EH (cell line): ENCODE measurements at places on chromosomes 3 and 15.
A peak's percentile ranks its signal among the peaks of the same experiment; 100 is the strongest.

DNA sequence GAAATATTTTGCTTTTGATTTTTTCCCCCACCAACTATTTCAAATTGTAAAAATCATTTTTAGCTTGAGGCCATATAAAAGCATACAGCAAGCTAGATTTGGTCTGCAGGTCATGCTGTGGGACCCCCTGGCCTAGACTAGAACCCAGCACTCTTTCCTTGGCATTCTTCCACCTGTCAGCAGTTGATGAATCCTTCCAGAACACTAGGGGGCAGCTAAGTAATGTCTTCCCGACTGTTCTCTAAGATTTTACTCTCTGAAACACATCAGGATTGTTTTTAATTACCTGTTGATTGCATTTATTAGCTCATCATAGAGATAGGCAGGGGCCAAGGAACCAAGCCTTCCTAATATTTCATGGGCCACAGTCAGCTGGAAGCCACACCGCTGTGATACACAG is 174.5 kb downstream of the CACNA1D start:
- peak; percentile 22 for DNase-seq

DNA sequence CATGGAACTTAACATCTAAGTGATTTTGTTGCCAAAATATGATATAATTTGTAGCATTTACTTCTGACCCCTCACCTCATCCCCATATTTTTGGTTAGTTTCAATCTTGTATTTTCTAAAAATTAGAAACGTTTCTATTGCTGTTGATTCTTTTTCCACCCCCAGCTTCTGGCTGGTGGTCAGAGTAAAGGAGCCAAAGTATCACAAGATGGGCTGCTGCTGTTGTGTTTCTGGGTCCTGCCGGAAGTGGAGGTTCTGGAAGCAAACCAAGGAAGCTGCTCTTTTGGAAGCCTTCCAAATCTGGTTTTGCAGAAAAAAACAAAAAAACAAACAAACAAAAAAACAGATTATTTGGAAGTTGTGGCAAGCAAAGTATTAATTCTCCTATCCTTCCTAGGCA is 221.1 kb upstream of the P2RY1 start:
- no peak for DNase-seq

DNA sequence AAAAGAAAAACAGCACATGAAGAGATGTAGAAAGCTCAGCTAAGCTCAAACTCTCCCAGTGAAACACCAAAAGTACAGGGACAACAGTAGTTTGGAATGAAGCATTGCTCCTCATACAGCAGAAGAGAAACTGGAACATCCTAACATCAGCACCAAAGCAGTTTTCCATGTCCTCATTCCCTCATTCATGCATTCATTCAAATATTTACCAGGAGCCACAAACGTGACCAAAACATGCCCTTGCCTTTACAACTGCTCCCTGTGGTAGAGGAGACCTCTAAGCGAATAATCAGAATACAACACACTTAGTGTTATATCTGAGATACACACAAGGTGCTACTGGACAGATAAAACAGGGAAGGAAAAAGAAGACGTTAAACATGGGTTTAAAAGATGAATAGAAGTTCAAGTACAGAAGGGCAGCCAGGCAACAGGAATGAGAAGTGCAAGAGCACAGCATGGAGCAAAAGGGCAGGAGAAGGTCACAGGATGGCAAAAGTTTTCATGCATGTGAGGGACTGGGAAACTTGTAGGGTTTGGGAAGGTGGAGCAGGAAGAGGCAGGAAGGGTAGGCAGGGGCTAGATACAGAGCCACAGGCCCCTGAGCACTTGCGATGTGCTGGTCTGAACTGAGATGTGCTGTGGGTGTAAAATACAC is 58.5 kb upstream of the LMCD1 start:
- DNase-seq = no peak

DNA sequence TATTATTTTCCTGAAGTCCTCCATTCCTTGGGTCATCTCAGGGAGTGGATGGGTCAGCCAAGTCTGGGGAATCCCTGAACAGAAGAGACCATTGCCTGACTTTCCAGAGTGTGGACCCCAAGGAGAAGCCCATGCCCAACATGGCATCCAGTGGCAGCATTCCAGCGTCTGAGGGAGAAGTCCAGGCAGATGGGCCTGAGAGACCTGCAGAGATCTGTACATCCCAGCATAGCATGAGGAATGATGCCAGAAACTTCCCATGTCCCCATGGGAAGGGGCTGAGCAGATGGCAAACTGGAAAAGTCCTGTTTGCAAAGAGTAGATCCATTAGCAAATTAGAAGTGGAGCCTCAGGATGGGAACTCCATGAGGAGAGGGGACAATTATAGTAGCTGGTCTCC is 17.6 kb upstream of the COLQ start:
- DNase-seq = no peak

- peak; percentile 54 for DNase-seq
These were observed 212.5 kb downstream of the OSBPL10 start for GRCh38 chr3:31768479-31769125.

DNA sequence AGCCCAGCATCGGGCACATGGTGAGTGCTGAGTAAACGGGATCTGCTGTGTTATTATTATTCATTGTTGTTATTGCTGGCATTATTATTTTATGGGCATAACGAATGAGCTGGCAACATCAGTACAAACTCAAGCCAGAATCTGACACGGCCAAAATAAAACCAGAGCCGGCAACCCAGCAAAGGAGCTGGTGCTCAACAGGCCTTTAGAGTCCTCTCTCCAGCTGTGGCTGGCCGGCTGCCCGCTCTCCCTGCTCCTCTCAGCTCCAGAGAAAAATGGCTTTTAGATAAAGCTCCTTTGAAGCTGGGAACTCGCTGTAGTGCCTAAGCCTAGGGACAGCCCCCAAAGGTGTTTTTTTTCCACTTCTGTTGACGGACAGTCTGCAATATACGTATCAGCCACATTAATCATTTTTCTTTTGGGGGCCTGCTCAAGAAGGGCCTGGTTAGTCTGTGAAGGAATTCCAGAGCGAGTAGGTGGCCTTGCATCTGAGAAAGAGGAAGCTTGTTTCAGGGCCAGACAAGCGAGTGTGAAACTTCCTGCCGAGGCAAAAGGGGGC is 193.9 kb upstream of the UBE2E1 start:
- DNase-seq = peak; percentile 73

DNA sequence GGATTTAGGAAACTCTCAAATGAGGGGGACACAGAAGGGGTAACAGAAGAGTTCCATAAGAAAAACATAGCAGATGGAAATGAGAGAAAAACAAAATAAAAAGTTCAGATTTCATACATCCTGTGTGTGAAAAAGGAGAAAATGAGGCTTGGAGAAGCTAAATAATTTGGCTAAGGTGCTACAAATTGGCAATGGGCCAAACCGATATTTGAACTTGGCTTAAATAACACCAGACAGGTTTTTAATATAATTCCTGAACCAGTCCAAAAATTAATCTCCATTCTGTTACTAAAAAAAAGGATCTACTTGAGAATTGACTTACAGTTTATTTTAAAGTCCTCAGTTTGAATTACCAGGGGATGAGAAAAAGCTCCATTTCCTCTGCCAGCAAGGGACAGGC is 342.9 kb upstream of the DPH6 start:
- DNase-seq = no peak

GRCh38 chr15:33720952-33721351 is 247.3 kb upstream of the CHRM5 start:
- DNase-seq = peak; percentile 90

DNA sequence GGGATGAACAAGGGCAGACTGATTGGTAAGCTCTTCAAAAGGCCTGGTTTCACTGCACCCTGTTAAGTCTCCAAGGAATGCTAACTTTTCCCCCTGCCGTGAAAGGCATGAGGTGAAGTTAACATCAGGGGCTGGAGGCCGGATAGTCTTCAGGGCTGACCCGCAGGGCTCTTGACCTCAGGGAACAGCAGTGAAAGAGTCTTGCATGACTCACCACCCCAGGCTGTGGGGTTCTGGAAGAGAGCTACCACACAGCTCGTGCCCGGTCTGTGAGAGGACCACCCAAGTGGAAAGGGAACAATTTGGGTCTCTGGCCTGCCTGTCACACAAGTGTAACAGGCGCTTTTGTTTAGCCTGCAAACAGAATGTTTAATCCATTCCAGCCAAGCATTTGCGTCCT is 504.9 kb downstream of the EDEM1 start:
- no peak for DNase-seq

GRCh38 chr15:79212589-79213157 is 69.8 kb upstream of the ANKRD34C start:
- DNase-seq = no peak

GRCh38 chr3:81161100-81161499 is 600.3 kb downstream of the GBE1 start:
- DNase-seq = no peak

GRCh38 chr3:3586843-3587646 is 212.2 kb upstream of the LRRN1 start:
- DNase-seq = no peak

GRCh38 chr15:25178835-25179672 is 224.3 kb downstream of the SNRPN start:
- no peak for DNase-seq

DNA sequence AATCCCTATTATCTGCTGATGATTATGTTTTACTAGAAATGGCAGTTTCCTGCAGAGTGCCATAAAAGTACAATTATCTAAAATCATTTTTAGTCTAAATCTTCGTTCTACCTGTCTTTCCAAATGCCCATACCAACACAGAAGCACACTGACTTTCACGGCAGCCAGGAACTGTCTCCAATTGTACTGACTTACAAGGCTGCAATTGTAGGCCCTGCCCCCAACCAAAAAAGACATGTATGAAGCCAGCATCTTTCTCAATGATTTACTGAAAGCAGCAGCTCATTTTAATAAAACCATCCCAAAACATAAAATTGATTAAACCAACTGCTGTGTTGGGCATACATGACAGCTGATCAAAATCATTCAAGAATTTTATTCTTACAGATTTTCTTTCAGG is 119.0 kb downstream of the TBC1D5 start:
- no peak for DNase-seq

DNA sequence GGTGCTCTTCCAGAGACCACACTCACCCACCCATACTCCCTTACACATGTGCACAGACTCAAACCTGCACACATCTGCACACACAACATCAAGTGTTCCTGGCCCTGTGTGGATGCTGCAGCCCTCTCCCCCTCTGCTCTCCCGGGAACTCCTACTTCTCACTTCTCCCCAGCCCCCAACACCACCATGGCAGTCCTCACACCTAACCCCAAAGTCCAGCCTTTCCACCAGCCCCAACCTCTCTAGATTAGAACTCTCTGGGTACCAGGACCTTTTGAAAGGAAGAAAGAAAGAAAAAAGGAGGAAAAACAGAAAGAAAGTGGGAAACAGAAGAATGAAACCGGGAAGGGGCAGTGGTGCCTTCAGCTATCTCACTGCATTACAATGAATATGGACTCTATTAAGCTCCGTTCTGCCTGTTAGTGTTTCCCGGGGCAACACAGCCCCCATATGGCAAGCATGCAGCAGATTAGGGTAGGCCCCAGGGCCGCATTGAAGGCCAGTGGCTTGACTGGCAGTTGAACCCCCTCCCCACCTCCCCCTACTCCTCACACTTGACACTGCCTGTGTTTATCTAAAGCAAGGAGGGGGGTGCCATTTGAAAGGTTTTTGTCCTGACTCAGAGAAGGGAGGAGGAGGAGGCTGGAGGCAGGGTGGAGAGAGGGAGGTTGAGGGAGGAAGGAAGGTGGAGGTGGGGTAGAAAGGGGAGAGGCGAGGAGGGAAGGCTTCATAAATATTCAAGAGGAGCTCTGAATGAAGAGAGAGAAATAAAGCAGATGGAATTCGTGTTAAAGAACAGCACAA is 30.1 kb downstream of the BOC start:
- DNase-seq = peak; percentile 66

DNA sequence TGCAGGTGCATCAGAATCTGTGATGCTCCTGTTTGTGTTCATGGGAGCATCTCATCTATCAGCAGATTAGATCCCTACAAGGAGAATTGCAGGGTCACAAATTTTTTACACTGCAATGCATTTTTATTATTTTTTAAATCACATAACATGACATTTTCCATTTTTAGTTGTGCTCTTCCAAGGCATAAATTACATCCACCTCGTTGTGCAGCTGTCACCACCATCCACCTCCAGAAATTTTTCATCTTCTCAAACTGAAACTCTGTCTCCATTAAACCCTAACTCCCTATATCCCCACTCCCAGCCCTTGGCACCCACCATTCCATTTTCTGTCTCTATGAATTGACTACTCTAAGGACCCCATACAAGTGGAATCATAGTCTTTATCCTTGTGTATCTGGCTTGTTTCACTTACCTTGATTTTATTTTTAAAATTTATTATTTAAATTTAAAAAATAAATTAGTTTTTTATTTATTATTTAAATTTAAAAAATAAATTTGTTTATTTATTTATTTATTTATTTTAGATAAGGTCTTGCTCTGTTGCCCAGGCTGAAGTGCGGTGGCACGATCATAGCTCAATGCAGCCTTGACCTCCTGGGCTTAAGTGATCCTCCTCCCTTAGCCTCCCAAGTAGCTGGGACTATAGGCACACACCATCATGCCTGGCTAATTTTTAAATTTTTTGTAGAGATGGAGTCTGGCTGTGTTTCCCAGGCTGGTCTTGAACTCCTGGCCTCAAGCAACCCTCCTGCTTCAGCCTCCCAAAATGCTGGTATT is 47.7 kb downstream of the FBLN2 start:
- no peak for DNase-seq

GRCh38 chr15:91861223-91861622 is 7.7 kb downstream of the SLCO3A1 start:
- no peak for DNase-seq

DNA sequence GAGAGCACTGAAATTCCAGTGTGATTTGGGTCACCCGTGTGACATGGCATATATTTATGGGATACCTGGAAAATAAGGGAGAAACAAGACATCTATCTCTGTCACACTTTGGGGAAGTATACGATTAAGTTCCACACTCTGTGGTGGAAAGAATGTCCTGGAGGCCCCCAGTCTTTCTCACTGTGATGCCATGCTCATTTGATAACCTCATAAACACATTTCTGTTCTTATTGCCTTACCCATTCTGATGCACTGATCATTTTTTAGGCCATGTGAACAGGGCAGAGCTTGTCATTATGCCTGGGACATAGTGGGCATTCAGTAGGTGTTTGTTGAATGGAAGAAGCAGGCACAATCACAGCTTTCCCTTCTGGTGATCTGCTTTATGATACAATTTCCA is 349.4 kb upstream of the TPRG1 start:
- DNase-seq = no peak

- DNase-seq = peak; percentile 90
These were observed 9.2 kb downstream of the FYCO1 start for GRCh38 chr3:45986303-45986982.
